Neural crest cell (in vitro differentiated cells): ENCODE measurements at places on chromosomes 6 and 20.

DNA sequence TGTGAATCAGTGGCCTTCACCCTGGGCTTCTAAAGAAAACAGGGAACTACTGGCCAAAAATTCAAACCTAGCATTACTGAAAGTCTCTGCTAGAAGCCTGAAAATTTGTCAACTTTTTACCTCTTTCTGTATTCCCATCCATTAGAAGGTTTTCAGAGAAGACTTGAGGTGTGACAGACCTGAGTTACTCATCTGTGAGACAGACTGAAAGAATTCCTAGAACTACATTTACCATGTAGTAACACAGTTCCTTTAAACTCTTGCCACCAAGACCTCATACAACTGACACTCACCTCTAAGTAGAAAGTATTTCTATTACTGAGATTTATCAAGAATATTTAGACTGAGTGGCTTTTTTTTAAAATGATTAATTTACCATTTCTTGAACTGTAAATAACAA lies 4.5 kb downstream of the DPM1 start:
- DNase-seq = no peak

DNA sequence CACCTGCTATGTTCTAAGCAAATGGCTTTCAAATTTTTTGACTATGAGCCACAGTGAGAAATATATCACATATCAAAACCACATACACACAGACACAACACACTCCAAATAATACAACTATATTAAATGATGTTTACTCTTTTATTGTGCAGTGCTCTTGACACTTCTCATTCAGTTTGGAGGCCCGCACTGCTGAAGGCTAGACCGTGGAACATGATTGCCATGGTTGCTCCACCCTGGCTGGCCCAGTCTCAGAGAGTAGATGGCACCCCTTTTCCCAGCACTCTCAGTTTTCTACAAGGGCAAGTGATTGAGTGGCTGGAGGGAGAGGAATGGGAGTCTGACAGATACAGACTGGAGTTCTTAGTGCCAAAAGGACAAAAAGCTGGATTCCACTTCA lies 86.9 kb downstream of the SH3BGRL2 start:
- no peak for DNase-seq

- DNase-seq = no peak
These were observed 296.8 kb downstream of the UTRN start for GRCh38 chr6:144581812-144582537.

DNA sequence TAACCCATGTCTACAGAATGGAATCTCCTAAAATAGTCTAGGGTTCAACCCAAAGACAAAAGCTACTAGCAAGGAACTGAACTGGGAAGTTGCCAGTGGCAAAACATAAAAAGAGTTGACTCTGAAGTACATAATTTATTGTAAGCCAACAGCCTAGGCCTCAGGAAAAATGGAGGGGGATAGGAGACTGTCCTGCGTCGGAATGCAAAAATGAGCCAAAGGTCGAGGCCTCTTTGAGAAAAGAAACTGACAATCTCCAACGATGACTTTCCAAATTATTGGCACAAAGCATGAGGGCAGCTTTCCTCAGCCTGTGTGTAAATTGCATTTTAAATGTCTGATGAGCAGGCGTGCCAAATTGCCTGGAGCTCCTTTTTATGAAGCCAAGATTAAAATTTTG lies 2.1 kb downstream of the COL12A1 start:
- DNase-seq = no peak

DNA sequence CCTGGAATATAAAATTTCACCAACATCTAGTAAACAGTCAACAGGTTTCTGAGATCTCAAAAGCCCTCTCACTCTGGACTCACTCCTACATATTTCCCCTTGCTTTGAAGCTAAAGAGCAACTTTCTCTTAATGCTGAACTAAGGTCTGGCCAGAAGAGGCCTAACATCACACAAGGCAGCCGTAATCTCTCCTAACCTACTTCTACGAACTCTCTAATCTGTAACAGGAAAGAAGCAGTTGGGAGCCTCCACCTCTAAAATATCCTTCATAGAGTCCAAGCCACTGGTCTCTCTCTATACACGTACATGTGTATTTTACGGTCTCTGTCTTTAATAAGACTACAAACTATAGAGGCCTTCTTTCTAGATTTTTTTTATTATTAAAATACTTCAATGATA lies 72.0 kb downstream of the REV3L start:
- no peak for DNase-seq

DNA sequence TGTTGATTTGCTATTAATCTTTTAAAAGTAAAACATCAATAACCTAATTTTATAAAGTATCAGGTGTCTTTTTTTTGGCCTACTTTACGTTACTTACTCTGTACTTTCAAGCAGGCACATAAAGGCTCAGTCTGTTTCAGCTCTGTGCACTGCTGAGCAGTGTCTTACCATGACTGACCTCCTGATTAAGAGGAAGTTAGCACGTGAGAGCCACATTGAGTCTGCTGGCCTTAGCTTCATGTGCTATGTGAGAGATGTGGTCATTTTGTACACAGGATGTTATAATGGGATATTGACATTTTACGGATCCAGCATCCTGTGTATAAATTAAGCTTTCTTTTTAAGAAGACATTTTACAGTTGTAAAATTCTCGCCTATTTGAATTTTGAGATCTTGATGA lies 31.9 kb downstream of the ARID1B start:
- no peak for DNase-seq

- peak; percentile 8 for DNase-seq
These were observed 139.8 kb downstream of the KHDC1L start for GRCh38 chr6:73085443-73085871.

- no peak for DNase-seq
These were observed 1.9 kb downstream of the DHX16 start for GRCh38 chr6:30670760-30671527.

GRCh38 chr20:32263398-32263954 lies 14.0 kb upstream of the KIF3B start:
- no peak for DNase-seq

DNA sequence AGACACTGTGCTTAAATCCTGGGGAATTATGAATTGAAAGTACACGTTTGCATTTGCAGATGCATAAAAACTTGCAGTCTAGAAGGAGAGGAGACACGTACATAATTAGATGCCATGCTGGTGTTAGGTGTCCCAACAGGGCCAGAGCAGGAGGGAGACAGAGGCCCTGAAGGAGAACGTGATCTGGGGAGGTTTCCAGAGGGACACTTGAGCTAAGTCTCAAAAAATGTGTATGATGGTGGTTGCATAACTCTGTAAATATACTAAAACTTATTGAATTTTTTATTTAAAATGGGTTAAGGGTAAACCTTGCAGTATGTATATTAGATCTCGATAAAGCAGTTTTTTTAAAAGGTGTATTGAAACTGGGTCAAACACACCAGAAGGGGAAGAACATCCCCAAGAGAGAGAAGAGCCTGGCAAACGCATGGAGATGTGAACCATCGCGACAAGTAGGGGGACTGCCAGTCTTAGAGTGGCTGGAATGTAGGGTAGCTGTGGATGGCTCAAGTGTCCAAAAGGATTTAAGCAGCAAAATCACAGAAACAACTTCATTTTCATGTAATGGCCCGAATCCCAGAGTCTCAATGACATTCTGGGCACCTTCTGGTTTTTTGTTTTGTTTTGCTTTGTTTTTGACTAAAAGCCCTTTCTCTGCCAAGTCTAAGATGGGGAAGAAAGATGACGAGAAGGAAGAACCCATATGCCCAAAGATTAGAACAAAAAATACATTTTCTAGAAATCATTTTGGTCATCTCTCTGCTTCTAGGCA lies 15.3 kb downstream of the TRAF3IP2 start:
- no peak for DNase-seq

- DNase-seq = no peak
These were observed 422.1 kb downstream of the GJA1 start for GRCh38 chr6:121857551-121857950.

GRCh38 chr6:157982102-157982562 lies 469 bp downstream of the SYNJ2 start:
- DNase-seq = no peak

- no peak for DNase-seq
These were observed 67.3 kb downstream of the FAM229B start for GRCh38 chr6:112154711-112155110.

DNA sequence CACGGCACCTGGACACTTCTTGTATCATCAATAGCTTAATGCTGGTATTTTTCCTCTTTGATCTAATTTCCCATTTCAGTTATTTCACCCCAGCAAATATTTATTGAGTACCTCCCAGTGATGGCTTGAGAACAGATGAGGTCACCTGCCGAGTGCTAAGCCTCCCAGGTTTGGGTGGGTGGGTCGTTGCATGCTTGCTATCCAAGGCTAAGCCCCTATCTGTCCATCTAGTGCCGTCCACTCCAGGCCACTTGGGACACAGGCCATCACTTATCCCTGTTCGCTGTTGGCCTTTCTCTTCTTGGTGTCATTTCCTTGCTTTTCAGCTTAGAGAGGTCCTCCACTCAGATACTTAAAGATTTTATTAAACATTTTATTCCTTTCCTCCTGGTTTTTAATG lies 10.8 kb upstream of the NNAT start:
- no peak for DNase-seq

GRCh38 chr6:158642097-158642601 lies 2.4 kb downstream of the DYNLT1 start:
- DNase-seq = no peak

GRCh38 chr6:156598071-156598854 lies 178.9 kb upstream of the ARID1B start:
- no peak for DNase-seq

DNA sequence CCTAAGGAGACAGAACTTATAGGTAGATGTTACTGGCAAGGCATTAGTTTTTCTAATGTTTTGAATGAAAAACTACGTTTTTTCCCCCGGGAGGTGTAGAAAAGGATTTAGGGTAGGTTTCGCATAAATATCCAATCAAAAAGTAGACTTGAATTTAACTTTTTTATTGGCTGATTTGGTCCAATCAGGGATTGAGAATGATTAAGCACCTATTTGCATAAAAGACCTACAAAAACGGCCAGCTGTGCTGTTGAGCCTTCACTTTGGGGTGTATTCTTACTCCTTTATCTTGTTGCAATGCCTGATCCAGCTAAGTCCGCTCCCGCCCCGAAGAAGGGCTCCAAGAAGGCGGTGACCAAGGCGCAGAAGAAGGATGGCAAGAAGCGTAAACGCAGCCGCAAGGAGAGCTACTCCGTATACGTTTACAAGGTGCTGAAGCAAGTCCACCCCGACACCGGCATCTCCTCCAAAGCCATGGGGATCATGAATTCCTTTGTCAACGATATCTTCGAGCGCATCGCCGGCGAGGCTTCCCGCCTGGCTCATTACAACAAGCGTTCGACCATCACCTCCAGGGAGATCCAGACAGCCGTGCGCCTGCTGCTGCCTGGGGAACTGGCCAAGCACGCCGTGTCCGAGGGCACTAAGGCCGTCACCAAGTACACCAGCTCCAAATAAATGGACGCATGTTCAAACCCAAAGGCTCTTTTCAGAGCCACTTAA lies 113.5 kb upstream of the BTN3A2 start:
- DNase-seq = peak; percentile 51

GRCh38 chr6:27312146-27312949 lies at the start of gene POM121L2:
POM121L2 (minus strand) TSS chr6:27312273; CDS start chr6:27312170, 103 bp downstream.
- DNase-seq = peak; percentile 45

GRCh38 chr6:137950581-137950980 lies 83.5 kb downstream of the TNFAIP3 start:
- no peak for DNase-seq

DNA sequence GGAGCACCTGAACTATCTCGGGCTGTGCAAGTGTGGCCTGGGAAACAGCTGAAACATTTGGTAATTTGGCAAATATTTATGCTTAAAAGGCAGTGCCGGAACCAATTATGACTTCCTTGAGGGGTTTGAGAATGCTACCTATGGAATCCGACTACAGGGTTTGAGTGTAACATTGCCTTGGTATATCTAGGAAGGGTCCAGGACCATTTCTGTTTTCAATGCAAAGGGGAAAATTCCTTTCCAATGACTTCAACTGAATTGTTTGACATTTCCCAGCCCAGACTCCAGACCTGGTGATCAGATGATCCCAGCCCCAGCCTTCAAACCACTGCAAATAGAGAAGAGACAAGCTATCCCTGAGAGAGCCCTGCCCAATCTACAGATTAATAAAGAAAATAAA lies 4.6 kb upstream of the PPP1R3G start:
- no peak for DNase-seq

- no peak for DNase-seq
These were observed 63.3 kb downstream of the FAM50B start for GRCh38 chr6:3912361-3913076.

DNA sequence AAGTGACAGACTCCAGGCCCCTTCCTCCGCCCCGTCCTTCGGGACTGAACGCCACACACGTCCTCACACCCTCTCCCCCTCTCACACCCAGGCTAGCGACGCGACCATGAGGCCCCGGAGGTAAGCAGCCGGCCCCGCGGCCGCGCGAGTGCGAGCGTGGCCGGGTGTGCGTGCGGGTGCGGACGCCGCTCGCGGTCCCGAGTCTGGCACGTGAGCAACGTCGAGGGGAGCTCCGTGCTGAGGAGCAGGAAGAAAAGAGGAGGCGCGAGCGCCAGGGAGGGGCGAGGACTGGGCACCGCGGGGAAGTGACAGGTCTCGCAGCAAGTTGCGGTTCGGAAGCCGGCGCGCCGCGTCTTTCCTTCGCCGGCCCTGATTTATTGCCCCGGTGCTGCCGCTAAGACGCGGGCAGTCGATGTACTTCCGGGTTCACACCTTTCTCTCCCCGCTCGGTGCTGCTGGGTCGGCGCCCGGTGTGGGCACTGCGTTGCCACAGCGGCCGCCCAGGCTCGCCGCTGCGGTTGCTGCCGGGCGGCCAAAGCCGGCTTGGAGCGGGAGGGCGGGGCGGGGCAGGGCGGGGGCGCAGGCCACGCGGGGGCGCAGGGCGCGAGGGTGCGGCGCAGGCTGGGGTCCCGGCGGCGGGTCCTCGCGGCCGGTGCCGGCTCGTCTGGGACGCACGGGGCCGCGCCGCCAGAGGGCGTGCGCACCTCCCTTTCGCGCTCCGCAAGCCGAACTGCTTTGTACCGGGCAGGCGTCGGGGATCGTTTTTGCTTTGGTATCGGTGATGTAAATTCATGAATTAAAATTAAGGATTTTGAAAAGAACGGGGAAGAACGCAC lies 15.8 kb upstream of the LIN28B start:
- DNase-seq = peak; percentile 82

- no peak for DNase-seq
These were observed 54.4 kb downstream of the RTN4IP1 start for GRCh38 chr6:106574741-106575458.

- DNase-seq = peak; percentile 35
These were observed 35.8 kb downstream of the RREB1 start for GRCh38 chr6:7143476-7143974.

- DNase-seq = no peak
These were observed 474.1 kb downstream of the CD109 start for GRCh38 chr6:74170118-74170517.

GRCh38 chr6:136728976-136729515 lies 63.2 kb downstream of the MAP3K5 start:
- DNase-seq = no peak
